Activated naive CD4-positive, alpha-beta T cell treated with anti-CD3 and anti-CD28 coated beads, Interleukin-2, amount 50 U/mL, for 16 hours (primary cell): ENCODE measurements at places on chromosomes 5 and 9.

DNA sequence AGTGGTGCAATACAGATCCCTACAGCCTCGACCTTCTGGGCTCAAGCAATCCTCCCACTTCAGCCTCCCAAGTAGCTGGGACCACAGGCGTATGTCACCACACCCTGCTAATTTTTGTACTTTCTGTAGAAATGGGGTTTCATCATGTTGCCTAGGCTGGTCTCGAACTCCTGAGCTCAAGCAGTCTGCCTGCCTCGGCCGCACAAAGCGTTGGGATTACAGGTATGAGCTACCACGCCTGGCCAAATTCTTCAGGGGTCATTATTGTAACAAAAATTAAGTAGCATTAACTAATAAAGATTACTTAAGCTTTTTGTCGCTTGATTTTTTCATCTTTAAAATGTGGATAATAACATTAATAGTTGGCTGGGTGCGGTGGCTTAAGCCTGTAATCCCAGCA lies 195.3 kb upstream of the IER5L start:
- DNase-seq, result no peak

- no peak for DNase-seq
These were observed 163.4 kb downstream of the ICE1 start for GRCh38 chr5:5585751-5586341.

- no peak for DNase-seq
These were observed 11.0 kb downstream of the CDH10 start for GRCh38 chr5:24633715-24634325.

DNA sequence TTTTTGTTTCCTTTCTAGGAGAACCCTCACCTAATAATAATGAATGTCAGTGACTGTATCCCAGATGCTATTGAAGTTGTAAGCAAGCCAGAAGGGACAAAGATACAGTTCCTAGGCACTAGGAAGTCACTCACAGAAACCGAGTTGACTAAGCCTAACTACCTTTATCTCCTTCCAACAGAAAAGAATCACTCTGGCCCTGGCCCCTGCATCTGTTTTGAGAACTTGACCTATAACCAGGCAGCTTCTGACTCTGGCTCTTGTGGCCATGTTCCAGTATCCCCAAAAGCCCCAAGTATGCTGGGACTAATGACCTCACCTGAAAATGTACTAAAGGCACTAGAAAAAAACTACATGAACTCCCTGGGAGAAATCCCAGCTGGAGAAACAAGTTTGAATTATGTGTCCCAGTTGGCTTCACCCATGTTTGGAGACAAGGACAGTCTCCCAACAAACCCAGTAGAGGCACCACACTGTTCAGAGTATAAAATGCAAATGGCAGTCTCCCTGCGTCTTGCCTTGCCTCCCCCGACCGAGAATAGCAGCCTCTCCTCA lies 87.1 kb downstream of the OSMR start:
- DNase-seq, result no peak

- DNase-seq, result no peak
These were observed 106.6 kb downstream of the PALM2AKAP2 start for GRCh38 chr9:109886617-109887016.
